Fibroblast of mammary gland (primary cell): ENCODE measurements at places on chromosomes 12 and 14.

DNA sequence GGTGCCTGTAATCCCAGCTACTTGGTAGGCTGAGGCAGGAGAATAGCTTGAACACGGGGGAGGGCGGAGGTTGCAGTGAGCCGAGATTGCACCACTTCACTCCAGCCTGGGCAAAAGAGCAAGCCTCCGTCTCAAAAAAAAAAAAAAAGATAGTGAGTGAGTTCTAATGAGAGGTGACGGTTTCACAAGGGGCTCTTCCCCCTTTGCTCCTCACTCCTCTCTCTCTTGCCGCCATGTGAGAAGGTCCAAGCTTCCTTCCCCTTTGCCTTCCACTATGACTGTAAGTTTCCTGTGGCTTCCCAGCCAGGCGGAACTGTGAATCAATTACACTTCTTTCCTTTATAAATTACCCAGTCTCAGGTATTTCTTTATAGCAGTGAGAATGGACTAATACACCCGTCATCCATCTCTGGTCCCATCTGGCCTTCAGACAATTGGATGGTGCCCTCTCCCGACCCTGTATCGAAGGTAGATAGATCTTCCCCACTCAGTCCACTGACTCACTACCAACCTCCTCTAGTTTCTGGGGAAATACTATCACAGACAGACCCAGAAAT is 27.0 kb upstream of the RCOR1 start:
- DNase-seq: no peak

DNA sequence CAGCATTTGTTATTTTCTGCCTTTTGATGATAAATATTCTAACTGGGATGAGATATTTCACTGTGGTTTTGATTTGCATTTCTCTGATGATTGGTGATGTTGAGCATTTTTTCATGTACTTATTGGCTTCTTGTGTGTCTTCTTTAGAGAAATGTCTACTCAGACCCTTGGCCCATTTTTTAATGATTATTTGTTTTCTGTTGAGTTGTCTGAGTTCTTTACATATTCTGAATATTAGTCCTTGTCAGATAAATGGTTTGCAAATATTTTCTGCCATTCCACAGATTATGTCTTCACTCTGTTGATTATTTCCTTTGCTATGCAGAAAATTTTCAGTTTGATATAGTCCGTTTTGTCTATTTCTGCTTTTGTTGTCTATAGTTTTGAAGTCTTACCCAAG is 317.0 kb downstream of the CEP128 start:
- DNase-seq: no peak

DNA sequence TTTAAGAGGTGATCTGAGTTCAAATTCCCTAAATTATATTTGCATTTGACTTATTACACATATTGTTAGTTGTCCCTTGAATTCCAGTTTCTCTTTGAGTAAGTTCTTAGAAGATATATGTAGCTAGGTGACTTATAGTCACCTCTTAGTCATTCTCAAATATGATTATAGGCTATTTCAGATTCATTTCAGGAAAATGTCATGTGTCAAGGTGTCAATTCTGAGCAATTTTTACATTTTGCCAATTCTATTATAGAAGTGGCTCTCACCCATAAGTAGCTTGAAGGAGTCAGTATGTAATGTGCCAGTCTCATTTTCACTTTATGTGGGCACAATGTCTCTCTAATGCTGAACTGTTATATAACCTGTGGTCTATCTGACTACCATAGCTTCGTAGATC is 623.4 kb downstream of the DIO2 start:
- no peak for DNase-seq

DNA sequence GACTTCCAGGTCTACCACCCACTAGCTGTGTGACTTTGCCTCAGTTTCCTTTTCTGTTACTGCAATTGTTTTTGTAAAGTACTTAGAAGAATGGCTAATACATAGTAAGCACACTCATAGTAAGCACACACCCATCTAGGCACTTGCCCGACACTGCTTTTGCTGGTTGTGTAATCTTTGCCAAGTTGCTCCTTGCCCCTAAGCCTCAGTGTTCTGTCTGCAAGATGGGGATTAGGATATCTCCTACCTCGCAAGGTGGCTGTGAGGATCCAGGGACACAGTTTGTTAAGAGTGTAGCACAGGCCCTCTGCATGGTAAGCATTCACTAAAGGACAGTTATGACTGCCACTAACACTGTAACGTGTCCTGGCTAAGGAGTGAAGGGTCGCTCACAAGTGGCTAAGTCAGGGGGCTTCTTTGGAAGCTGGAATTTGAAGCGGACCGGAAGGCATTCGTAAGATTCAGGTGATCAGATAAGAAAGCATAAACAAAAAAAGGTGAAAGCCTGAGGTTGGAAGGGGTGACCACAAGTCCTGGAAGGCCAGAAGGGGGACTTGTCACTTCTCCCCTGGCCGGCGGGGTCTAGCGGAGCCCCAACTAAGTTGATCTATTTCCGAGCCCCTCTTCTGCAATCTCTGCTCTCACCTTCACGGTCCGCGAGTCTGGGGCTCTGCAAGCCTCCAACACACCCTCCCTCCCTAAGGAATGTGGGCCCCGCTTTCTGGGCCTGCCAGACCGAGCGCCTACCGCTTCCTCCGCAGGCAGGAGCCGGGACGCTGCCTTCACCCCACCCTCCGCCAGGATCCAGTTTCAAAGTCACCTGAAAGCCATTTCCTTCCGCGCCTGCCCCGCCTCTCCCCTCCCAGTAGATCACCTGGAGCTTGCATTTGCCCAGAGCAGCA is 1.5 kb upstream of the PLEKHG3 start:
- DNase-seq: no peak

DNA sequence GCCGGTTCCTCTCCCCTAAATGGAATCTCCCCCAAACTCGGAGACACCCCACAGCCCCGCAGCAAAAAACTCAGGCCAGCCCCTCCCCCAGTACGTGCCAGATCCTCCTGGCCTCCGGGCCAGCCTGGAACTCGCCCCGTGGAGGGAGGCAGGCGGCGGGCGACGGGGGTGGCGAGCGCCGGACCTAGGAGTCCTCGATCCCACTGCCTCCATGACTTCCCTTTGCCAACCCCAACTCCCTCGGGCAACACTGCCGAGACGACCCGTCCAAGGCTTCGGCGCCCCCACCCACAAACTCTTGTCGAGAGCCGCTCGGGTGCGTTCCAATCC is 400 bp downstream of the ADCY6 start:
- no peak for DNase-seq

DNA sequence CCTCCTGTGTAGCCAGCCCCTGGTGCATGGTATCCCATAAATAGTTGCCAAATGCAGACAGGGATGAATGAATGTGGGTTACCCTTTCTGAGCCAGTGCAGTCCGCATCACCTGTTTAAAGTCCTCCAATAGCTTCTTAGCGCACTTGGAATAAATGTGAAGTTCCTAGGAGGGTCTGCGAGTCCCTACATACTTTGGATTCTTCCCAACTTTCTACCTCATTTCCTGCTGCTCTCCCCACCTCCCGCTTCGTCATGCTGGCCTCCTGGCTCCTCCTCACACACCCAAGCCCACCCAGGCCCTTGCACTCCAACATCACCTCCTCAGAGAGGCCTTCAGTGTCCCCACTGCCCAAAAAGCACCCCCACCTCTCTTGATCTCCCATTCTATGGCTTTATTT is 17.7 kb downstream of the RFX4 start:
- DNase-seq: no peak

GRCh38 chr12:38607295-38607694 is 290.7 kb downstream of the ALG10B start:
- DNase-seq: no peak

DNA sequence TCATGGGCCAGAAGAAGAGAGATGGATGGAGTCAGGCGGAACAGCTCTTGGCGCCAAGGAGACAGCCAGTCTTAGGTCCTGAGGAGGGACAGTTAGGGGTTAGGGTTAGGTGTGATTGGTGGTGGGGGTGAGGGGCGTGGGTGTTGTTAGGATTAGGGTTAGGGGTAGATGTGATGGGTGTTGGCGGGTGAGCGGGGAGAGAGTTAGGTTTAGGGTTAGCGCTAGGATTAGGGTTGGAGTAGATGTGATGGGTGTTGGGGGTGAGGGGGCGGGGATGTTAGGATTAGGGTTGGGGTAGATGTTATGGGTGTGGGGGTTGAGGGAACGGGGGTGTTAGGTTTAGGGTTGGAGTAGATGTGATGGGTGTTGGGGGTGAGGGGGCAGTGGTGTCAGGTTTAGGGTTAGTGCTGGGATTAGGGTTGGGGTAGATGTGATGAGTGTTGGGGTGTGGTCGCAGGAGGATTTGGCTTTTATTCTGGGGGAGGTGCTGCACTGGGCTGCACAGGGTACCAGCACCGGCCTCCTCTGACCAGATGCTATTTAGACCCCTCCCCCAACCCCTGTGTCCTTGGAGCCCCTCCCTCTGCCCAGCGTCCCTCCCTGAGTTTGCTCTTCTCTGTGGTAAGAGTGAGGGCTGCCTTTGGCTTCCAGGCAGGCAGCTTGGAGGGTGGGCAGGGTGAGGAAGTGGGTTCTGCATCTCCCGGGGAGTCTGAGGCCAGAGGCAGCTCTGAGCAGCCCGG is 35.6 kb upstream of the FBRSL1 start:
- no peak for DNase-seq

DNA sequence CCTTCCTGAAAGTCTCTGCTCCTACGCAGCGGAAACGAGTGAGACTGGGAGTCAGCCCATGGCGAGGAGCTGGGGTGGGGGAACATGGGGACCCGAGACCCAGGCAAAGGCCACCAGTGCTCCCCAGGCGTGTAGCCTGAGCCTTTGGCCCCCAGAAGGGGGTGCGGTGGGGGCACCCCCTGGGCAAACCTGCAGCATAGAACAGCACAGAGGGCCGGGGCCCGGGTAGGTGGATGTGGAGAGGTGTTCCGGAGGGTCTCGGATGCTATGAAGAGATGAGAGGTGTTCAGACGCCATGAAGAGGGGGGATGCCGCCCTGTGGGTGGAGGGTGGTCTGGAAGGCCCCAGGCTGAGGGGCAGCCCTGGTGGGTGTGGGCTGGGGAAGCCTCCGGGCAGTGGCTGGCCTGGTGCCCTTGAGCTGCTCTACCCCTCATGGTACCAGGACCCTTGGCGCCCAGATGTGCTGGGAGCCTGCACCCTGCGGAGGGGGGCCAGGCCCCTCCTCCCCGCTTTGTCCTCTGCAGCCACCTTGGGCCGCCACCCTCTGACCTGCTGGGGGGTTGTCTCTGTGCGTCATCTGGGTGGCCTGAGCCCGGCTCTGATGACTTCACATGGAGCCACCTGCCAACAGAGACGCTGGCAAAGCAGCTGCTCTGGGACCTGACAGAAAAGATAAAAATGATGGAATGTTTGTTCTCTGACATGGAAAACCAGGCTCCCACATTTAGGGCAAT is 83.4 kb downstream of the KIF26A start:
- DNase-seq: no peak

DNA sequence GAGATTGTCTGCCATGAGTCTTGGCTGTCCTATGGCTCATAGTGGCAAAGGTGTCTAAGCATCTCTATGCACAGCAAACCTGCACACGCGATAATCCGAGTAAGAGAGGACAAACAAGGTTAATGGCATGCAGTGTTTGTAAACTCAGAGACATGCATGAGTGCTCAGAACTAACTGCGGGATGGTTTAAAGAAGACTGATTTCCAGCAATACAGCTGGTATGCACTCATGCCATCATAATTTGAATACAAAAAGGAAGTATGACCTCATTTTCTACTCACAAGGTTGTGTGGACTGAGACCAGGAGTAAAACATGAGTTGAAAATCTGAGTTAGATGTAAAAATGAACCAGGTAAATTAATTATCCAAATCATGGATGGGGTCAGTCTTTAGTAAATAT is 16.6 kb upstream of the TCP11L2 start:
- no peak for DNase-seq

- DNase-seq: no peak
Measured at GRCh38 chr14:43858981-43859380, 648.1 kb downstream of the FSCB start.

DNA sequence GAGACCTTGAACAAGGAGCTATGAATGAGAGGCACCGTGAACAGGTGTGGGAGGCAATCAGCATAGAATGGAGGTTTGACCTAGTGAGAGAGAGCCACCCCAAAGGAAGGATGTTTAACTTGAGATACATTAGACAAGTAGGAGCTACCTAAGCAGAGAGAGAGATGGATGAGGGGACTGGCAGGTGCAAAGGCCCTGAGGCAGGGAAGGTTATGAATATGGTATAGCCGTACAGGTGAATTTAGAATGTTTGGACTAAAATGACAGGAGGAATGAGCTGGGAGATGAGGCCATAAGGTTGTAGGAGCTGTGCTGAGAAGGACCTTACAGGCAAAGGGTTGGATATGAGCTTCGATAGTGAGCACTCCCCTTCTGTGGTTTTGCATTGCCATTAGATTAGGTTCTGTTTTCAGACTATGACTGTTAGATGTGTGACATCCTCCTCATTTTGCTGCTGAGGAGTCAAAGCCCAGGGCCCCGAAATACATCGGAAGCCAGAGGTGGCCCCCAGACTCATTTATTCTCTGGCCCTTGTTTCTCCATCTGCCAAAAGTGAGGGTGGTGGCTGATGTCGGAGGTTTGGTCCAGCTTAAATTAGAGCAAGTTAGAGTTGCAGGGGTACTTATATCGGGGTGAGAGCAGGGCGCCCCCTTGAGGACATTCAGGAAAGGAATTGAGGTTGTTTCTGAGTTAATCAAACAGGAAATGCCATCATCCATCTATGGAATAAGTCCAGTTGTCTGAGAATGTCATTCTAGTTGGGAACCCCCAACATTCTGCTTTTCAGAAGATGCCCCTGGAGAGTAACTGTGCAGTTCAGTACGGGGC is 29.4 kb downstream of the SLC24A4 start:
- peak; percentile 46 for DNase-seq

- peak; percentile 30 for DNase-seq
Measured at GRCh38 chr12:83859021-83859420, 1053.6 kb downstream of the SLC6A15 start.
